ENCODE measurements at places on chromosomes 3 and 15.

DNA sequence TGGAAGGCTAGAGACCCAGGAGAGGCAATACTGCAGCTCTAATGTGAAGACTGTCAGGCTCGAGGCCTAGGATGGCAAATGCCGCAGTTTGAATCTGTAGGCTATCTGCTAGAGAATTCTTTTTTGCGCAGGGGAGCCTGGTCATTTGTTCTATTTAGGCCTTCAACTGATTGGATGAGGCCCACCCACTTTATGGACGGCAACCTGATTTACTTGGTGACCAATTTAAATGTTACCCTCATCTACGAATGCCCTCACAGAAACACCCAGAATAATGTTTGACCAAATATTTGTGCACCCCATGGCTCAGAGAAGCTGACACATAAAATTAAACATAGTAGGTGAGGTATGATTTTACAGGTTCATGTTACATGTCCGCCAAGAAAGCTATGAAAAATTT is 300.7 kb upstream of the GRM7 start:
- no peak for DNase-seq

DNA sequence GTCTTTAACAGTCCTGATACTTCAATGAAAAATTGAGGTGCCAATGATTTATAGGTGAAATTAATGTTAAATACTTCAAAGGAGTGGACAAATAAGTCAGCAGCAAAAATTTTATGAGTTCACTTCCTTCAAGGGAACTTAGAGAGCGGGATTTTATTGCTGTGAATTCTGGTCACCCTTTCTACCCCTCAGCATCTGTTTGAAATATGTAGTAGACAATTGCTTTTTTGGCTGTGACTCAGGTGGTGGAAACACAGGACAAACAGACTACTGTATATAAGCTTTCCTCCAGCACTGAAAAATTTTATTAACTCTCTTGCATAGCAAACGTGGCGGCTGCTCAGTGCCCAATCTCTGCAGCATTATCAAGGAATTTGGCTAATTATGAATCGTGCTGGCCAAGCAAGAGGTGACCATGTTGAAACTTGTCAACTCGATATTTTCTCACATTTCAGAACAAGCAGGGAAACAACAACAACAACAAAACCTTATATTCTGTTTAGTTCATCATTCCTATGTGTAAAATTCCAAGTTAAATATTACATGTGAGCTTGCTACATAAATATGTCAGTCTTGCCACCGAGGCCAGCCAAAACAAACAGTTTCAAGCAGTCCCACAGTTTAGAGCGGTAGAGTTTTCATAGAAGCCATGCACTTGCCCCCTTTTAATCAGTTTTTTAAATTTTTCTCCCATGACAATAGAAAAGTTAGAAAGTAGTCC is 420.2 kb downstream of the FOXP1 start:
- DNase-seq, result no peak

DNA sequence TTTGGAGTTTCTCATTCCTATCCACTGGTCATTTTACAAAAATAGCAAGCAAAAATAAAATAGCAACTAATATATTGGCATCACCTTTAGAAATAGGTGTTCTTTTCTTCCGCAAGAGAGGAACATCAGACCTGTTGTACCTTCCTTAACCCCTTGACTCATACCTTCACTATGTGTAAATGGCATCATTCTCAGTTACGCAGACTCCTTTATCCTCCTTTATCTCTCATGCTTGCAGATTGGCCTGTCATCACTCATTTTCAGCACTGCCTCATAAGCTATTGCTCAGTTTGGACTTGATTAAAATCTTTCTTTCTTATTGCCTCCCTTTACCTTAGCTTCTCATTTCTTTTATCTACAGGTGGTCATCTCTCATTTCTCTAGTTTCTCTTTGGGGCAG is 21.4 kb downstream of the ARHGEF26 start:
- no peak for DNase-seq

DNA sequence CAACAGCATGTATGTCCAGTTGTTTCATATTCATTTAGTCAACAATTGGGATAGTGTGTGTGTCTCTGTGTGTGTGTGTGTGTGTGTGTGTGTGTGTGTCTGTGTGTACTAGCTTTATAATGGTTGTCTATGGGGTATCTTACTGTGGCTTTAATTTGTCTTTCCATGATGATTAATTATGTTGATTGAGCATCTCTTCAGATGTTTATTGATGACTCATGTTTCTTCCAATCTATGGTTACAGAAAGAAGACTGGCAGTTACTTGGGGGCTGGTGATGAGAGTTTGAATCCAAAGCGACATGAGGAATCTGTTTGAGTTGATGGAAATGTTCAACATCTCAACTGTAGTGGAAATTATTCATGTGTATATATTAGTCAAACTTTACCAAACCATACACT is 440.1 kb downstream of the ZNF385D start:
- DNase-seq, result no peak

- DNase-seq, result no peak
Observed at GRCh38 chr3:66396888-66397287, 103.9 kb downstream of the LRIG1 start.

- peak; percentile 12 for DNase-seq
Observed at GRCh38 chr15:83207009-83207659, 489 bp downstream of the HDGFL3 start.

All from activated T-cell treated with anti-CD3 and anti-CD28 coated beads for 48 hours (primary cell).